ENCODE measurements at places on chromosomes 7 and 10.

DNA sequence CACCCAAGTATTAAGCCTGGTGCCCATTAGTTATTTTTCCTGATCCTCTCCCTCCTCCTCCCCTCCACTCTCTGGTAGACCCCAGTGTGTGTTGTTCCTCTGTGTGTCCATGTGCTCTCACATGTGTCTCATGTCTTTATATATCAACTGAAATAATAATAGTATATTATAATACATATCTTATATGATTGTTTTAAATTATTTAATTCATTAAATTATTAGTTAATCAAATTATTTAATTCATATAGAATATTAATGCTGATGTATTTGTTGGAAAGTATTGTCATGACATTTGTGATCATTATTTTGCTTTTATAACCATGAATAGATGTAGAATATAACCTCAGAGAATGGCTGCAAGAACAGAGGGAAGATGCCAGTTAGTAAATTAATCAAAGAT lies 647.5 kb downstream of the SORCS3 start:
- DNase-seq, result no peak

DNA sequence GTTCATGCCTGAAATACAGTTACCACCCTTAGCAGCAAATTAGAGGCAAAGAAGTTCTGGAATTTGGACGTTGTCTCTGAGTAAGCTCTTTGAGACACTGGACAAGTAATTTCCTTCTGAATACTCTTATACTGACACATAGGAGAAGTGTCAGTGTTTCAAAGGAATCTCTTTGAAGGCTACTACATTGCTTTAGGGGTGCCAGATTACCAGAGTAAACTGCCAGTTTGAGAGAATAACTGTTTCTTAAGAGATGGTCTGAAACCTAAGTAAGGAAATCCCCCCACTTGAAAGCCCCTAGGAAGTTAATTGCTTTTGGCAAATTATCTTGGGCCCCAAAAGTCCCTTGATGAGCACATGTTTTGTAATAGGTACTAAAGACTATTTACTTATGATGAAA lies 3.4 kb downstream of the FAS start:
- no peak for DNase-seq

DNA sequence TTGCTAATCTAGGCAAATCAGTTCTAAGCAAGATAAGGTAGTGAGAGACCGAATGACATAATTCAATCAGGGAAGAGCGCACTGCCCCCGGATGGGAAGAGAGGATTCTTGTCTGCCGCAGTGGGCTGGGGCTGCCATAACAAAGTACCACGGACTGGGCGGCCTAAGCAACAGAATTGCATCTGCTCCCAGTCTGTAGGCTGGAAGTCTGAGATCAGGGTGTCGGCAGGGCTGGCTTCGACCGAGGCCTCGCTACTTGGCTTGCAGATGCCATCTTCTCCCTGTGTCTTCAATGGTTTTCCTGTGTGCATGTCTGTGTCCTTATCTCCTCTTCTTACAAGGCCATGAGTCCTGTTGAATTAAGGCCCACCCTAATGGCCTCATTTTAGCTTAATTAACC lies 59.7 kb upstream of the TMEM72 start:
- no peak for DNase-seq

DNA sequence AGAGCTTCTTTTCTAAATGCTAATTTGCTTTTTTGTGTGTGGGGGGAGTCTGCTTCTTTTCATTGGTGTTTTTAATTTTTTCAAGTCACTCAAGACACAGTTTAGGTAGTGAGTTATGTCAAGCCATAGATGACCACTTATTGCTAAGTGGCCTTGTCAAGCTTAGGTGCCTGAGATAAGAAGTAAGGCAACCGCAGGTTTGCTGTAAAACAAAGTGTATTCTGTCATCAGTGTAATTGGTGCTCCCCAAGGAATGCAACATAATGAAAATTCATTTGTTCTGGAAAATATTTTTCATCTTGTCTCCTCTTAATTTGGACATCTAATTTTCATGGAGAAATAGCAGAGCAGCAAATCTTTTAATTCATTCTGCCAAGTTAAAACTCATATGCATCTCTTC lies 249.6 kb downstream of the EXOC4 start:
- DNase-seq, result no peak

DNA sequence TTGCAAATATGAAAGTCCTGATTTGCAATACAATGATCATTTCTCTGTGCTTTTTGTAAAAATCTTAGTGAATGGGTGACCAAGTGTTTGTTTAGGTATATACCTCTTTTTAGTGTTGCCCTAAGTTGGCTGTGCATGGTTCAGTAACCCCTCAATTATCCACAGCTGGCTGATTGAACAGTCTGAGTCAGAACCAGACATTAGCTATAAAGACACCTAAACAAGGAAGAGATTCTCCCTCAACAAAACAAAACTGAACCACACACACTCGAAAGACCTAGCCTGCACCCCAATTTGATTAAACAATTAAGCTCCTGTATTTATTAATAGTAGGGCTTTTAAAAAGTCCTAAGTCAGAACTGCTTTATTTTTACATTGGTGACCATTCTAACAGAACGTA lies 2.8 kb downstream of the RSBN1L start:
- DNase-seq, result no peak

- DNase-seq, result no peak
Measured at GRCh38 chr10:132841615-132841975, 55.6 kb upstream of the NKX6-2 start.

DNA sequence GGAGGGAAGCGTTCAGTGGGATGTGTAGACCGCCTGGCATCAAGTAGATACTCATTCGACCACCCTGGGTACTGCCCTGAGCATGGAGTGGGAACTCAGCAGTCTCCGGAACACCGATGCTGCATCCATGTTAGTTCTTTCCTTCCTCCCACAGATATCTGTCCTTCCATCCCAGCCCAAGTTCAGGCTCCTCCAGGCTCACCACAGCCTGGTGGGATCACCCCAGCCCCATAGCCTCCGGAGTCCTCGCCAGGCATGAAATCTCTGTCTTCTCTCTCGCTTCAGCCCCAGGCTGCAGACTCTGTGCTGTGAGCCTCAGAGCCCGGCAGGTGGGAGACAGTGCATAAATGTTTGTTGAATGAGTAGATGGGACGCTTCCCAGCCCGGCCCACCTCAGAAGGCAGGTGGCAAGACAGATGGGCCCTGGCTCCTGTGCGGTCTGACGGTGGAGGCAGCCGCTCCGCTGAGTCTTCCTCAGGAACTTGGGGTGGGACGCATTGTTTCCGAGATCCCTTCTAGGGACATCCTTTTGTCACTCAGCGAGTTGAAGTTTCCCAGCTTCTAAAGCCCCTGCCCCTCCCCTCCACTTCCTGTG lies 42.9 kb downstream of the ELFN1 start:
- no peak for DNase-seq
